ENCODE measurements at places on chromosomes 2 and 18.

DNA sequence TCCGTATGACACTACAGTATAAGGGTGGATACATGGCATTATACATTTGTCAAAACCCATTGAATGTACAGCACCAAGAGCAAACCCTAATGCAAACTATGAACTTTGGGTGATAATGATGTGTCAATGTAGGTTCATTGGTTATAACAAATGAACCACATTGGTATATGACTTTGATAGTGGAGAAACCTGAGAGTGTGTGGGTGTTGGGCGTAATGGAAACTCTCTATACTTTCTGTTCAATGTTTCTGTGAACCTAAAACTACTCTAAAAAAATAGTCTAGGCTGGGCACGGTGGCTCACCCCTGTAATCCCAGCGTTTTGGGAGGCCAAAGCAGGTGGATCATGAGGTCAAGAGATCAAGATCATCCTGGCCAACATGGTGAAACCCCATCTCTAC is 6.5 kb upstream of the ACTG2 start:
- no peak overlapping the region for H3K4me3 ChIP-seq
- H3K27ac ChIP-seq, result no peak overlapping the region
- DNase-seq, result no peak
- no peaks in the 10 kb centered on the region for H3K4me1 ChIP-seq

- peaks cover 13% of the 10 kb centered on the region for H3K27me3 ChIP-seq
- H3K36me3 ChIP-seq, result no peaks in the 10 kb centered on the region
- no peaks in the 10 kb centered on the region for H3K4me1 ChIP-seq
- no peak overlapping the region for H3K4me3 ChIP-seq
- H3K27ac ChIP-seq, result no peak overlapping the region
Observed at GRCh38 chr2:72130659-72131360, 16.9 kb downstream of the CYP26B1 start.

DNA sequence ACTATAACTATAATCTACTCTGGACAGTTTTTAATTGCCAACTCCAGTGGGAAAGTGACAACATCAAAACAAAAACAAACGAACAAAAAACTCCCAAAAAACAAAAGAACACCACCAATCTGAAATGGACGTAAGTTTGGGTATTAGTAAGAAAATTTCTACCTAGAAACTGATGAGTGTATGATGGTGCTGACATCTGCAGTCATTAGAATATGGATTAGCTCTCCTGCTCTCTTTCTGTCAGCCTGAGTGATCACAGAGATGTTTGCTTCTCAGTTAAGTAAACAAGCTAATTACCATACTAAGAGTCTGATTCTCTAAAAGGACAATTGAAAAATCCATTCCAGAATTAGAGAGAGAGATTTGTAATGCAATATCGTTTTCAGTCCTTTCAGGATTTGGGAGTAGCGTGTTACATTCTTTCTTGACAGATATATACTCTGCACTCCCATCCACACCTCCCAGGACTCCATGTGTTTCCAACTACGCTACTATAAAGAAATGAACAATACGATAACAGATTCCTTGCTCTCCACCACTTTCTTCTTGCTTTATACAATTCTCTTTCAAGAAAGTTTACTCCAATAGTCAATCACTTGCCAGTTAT is 1347.4 kb upstream of the PIK3C3 start:
- no peaks in the 10 kb centered on the region for H3K27me3 ChIP-seq
- no peak overlapping the region for H3K27ac ChIP-seq
- H3K36me3 ChIP-seq, result no peaks in the 10 kb centered on the region
- H3K4me3 ChIP-seq, result no peak overlapping the region

- H3K36me3 ChIP-seq, result no peaks in the 10 kb centered on the region
- H3K27me3 ChIP-seq, result no peaks in the 10 kb centered on the region
- no peak overlapping the region for H3K4me3 ChIP-seq
- H3K4me1 ChIP-seq, result no peaks in the 10 kb centered on the region
- no peak for DNase-seq
Observed at GRCh38 chr2:172513524-172513900, 42.4 kb upstream of the PDK1 start.

GRCh38 chr2:129803032-129803431 is 176.4 kb upstream of the RAB6C start:
- H3K4me1 ChIP-seq, result no peaks in the 10 kb centered on the region
- H3K27ac ChIP-seq, result no peak overlapping the region
- no peak for DNase-seq

DNA sequence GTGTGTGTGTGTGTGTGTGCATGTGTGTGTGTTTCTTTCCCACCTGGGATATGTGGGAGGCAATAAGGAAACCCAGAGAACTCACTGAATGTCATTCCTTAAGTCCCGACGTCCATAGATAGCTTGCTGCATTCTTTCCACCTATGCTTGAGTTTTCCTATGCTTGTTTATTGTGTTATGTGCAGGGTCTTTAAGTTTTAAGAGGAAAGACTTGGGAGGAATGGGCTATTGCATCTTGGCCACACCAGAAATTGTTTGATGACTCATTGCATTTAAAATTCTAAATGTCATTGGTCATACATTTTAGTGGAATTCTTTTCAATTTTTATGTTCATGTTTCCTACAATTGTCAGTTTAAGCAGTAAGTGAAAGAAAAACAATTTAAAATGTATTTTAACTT is 33.7 kb downstream of the STARD6 start:
- H3K36me3 ChIP-seq, result no peaks in the 10 kb centered on the region
- H3K4me3 ChIP-seq, result no peak overlapping the region
- no peak for DNase-seq

DNA sequence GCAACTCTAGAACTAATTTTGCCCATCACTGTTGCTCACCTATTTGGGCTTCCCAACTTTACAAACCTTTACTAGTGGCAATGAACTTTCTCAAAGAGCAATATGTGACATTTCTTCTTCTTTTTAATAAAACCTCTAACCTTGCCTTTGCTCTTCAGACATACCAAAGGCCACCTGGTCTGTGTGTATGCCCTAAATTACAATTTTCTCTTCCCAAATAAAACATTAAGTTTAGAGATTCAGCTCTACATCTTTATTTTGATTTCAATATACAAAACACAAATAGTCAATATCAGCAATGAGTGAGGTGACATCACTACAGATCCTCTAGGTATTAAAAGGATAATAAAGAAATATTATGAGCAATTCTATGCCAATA is 35.1 kb upstream of the MYCN start:
- no peak overlapping the region for H3K27ac ChIP-seq
- no peaks in the 10 kb centered on the region for H3K4me1 ChIP-seq
- DNase-seq, result no peak

GRCh38 chr2:150742094-150742493 is 254.6 kb upstream of the RND3 start:
- no peaks in the 10 kb centered on the region for H3K4me1 ChIP-seq
- no peaks in the 10 kb centered on the region for H3K27me3 ChIP-seq
- no peak overlapping the region for H3K4me3 ChIP-seq
- H3K27ac ChIP-seq, result no peak overlapping the region
- no peaks in the 10 kb centered on the region for H3K36me3 ChIP-seq

GRCh38 chr18:42025974-42026625 is 71.1 kb downstream of the PIK3C3 start:
- DNase-seq, result no peak
- no peaks in the 10 kb centered on the region for H3K4me1 ChIP-seq
- no peaks in the 10 kb centered on the region for H3K27me3 ChIP-seq

GRCh38 chr2:162333968-162334367 is 10.0 kb upstream of the GCA start:
- H3K27me3 ChIP-seq, result no peaks in the 10 kb centered on the region
- no peak overlapping the region for H3K4me3 ChIP-seq
- H3K4me1 ChIP-seq, result no peaks in the 10 kb centered on the region
- H3K36me3 ChIP-seq, result no peaks in the 10 kb centered on the region
- no peak overlapping the region for H3K27ac ChIP-seq

DNA sequence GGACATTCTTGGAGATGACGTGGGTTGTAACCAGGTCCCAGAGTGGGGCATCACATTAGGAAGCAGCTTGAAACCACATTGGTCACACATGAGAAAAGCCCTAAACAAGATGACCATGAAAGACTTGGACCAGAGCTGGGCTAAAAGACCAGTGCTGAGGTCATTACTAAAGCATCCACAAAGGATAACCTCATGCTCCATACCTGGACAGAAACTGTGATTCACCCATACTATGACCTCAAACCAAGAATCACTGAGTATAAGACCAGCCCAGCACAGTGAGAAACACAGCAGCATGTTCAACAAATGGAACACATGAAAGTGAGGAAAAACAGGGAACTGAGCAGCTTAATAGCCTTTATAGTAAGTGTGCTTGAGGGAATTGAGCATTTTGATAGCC is 635.5 kb upstream of the NETO1 start:
- no peaks in the 10 kb centered on the region for H3K4me1 ChIP-seq
- no peaks in the 10 kb centered on the region for H3K36me3 ChIP-seq
- no peak overlapping the region for H3K4me3 ChIP-seq
- no peak overlapping the region for H3K27ac ChIP-seq

- H3K4me1 ChIP-seq, result no peaks in the 10 kb centered on the region
- H3K36me3 ChIP-seq, result no peaks in the 10 kb centered on the region
- no peak for DNase-seq
- H3K27me3 ChIP-seq, result no peaks in the 10 kb centered on the region
- no peak overlapping the region for H3K27ac ChIP-seq
Observed at GRCh38 chr2:83002706-83003105, 1456.4 kb downstream of the SUCLG1 start.

DNA sequence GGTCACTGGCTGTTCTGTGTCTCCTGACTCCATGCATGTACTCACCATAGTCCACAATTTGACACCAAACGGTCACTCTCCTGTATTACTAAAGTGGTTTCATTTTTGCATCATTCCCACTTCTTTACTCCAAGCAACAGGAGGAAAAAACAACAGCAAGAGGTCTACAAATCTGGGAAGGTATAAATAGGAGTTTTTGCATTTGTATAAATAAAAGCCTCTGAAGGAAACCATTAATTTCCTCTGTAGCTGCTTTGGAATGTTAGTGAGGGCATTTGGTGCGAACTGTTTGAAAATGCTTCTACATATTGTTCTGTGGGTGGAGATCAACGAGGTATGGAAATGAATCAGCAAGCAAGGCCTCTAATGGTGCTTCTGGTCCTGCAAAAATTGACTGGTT is 148.5 kb upstream of the DLX2 start:
- H3K27me3 ChIP-seq, result no peaks in the 10 kb centered on the region
- no peak overlapping the region for H3K27ac ChIP-seq
- H3K4me3 ChIP-seq, result no peak overlapping the region

DNA sequence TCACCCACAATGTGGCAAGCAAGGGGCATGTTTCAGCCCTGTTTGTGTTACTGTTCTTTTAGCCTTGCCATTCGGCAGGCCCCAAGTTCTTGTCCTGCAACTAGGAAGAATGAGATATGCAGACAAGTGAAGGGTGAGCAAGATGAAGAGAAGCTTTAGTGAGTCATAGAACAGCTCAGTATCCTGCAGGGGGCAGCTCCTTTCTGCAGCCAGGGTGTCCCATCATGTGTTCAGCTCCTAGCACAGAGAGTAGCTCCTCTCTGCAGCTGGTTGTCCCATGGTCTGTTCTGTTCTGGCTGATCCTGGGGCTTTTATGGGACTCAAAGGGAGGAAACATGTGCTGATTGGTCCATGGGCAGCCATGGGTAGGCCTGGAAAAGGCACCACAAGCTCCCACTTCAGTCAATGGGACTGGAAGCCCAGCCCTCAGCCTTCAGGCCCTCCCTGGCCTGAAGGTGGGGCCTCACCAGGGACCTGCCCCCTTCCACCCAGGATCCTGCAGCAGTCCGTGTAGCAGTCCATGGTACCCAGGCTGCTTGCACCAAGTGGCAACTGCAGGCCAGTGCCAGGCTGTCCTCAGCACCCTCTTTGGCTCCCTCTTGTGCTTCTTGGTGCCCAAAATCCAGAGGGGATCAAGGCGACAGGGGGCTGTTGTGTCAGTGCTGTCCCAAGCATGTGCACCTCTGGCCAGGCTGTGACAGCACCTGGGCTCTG is 326.4 kb downstream of the NR4A2 start:
- no peak overlapping the region for H3K4me3 ChIP-seq
- H3K4me1 ChIP-seq, result no peaks in the 10 kb centered on the region
- H3K27ac ChIP-seq, result no peak overlapping the region
- DNase-seq, result no peak
- no peaks in the 10 kb centered on the region for H3K27me3 ChIP-seq

DNA sequence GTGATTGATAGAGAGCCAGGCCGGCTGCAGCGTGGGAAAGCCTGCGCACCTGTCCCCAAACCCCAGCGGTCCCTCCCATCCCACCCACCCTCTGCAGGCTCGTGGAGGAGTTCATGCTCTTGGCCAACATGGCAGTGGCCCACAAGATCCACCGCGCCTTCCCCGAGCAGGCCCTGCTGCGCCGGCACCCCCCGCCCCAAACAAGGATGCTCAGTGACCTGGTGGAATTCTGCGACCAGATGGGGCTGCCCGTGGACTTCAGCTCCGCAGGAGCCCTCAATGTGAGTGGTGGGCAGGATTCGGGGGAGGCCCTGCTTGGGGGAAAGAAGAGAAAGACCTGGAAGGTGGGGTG is 48.9 kb upstream of the ALPP start:
- no peaks in the 10 kb centered on the region for H3K27me3 ChIP-seq
- H3K36me3 ChIP-seq, result peaks cover 15% of the 10 kb centered on the region
- no peak for DNase-seq
- H3K4me3 ChIP-seq, result no peak overlapping the region

DNA sequence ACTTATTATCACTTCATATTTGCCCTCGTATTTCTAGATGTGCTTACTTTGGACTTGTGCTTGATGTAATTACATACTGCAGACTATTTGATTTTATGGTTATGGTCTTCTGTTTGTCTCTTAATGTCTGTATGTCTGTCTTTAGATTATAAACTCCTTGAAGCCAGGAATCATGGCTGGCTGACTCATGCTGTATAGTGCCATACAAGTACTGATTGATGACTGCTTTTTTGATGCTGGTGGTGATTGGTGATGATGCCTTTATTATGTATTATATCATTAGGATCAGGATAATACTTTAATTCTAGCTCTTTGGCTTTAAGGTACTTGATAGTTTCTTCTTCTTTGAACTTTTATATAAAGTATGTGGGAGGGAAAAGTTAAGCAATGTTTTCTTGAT is 17.3 kb downstream of the SMCHD1 start:
- H3K4me1 ChIP-seq, result no peaks in the 10 kb centered on the region
- no peaks in the 10 kb centered on the region for H3K27me3 ChIP-seq
- H3K27ac ChIP-seq, result no peak overlapping the region
- H3K4me3 ChIP-seq, result no peak overlapping the region
- DNase-seq, result no peak

- H3K4me1 ChIP-seq, result peaks cover 31% of the 10 kb centered on the region
- H3K27ac ChIP-seq, result peak overlapping the region; percentile 45
- H3K27me3 ChIP-seq, result no peaks in the 10 kb centered on the region
- no peak for DNase-seq
Observed at GRCh38 chr18:34726286-34727004, 16.3 kb downstream of the DTNA start.

- H3K4me3 ChIP-seq, result no peak overlapping the region
- H3K4me1 ChIP-seq, result peaks cover 26% of the 10 kb centered on the region
- H3K27ac ChIP-seq, result no peak overlapping the region
Observed at GRCh38 chr2:24451805-24452501, 39.1 kb upstream of the NCOA1 start.

All from tibial artery (tissue), 4 donors.